HepG2 (cell line): ENCODE measurements at places on chromosomes 16 and 17. TPM values are rescaled to one million over a fixed set of nuclear protein-coding genes. Genes with fewer than 3 reads are reported as not detected.

- peak; percentile 66 for DNase-seq
- H3K27me3 ChIP-seq = peaks cover 8% of the 10 kb centered on the region; the same call in 1 of the 3 replicates
- no peaks in the 10 kb centered on the region for H3K36me3 ChIP-seq
- no peak overlapping the region for H3K27ac ChIP-seq
Measured at GRCh38 chr17:9924735-9925191, 19.7 kb upstream of the RCVRN start.

DNA sequence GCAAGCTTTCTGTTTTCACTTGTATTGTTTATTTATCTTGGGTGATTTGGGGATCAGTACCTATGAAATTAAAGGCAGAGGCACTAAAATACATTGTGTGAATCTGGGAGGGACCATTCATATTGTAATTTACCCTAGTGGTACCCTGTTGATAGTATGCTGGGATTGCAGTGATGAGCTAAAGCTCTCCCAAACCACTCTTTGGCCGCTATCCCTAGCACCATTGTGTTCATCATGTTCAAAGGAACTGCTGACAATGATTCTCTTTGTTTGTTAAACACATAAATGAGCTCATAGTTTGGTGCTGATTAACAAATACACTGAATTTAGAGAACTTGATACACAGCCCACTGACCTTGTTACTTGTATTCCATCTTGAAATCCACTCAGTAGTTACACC lies 1469.8 kb downstream of the CDH11 start:
- H3K36me3 ChIP-seq = no peaks in the 10 kb centered on the region
- DNase-seq = peak; percentile 5
- no peaks in the 10 kb centered on the region for H3K27me3 ChIP-seq
- H3K4me1 ChIP-seq = no peaks in the 10 kb centered on the region
- H3K27ac ChIP-seq = no peak overlapping the region
- no peak overlapping the region for H3K4me3 ChIP-seq

SP6 gene
- total RNA-seq = 0.07 TPM in 1 of 2 replicates, not detected in the other

DNA sequence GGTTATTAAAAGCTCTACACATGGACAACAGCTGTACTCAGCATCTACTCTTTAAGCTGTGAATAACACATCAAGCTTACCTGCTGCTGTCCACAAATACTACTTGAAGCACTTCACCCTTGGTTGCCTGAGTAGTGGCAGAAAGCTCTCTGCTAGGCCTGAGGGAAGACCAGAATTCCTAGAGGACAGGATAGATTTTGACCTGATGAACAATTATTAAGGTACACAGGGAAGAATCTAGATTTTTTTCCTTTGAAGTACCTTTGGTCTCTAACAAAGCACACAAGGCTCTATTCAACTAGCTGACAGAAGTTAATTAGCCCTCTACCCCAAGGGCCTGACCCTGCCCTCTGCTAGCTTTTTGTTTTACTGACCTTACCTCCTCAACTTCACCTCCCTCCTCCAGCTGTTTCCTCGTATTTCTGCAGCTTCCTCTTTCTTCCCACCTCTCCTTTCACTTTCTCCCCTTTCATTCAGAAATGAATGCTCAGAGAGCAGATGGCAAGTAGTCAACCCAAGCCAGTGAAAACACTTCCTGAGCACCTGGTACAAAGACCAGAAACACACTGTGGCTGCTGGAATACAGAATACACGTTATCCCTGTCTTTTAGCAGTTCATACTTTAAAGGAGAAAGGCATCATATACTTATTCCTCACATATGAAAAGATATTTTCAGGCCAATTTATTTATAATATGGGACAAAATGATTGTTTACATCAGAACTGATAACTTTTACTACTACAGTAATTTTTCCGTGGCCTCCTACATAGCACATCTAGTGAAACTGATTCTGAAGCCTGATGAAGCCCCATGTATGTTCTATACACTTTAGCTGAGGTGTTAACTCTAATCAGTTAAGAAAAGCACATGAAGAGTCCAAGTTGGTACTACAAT lies 5.7 kb upstream of the VEZF1 start:
- peak overlapping the region; percentile 52 for H3K27ac ChIP-seq
- DNase-seq = peak; percentile 77
- no peaks in the 10 kb centered on the region; the same call in 2 of the 3 replicates for H3K36me3 ChIP-seq
- no peaks in the 10 kb centered on the region for H3K27me3 ChIP-seq

DNA sequence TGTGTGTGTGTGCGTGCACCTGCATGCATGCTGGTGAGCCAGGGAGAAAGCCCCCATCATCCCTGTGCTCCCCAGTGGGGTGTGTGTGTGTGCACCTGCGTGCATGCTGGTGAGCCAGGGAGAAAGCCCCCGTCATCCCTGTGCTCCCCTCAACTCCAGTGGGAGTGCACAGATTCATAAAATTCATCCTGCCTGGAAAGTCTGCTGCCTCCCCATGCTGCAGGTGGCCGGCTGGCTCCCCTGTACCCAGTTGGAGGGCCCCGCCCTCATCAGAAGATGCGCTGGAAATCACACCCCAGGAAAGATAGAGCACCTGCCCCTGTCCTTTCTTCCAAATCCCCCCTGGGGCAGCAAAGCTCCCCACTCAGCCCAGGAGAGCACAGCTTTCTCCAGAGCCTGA lies 84.8 kb upstream of the DOC2B start:
- no peak for DNase-seq
- H3K4me3 ChIP-seq = no peak overlapping the region
- no peak overlapping the region for H3K27ac ChIP-seq
- H3K27me3 ChIP-seq = no peaks in the 10 kb centered on the region
- H3K36me3 ChIP-seq = peaks cover 21% of the 10 kb centered on the region; the same call in 2 of the 3 replicates

- H3K4me1 ChIP-seq = peaks cover 8% of the 10 kb centered on the region
- H3K27me3 ChIP-seq = no peaks in the 10 kb centered on the region; the same call in 2 of the 3 replicates
- H3K4me3 ChIP-seq = no peak overlapping the region
- H3K36me3 ChIP-seq = peaks cover 3% of the 10 kb centered on the region
- DNase-seq = no peak
Measured at GRCh38 chr17:2980211-2980903, 83.0 kb downstream of the OR1D5 start.

DNA sequence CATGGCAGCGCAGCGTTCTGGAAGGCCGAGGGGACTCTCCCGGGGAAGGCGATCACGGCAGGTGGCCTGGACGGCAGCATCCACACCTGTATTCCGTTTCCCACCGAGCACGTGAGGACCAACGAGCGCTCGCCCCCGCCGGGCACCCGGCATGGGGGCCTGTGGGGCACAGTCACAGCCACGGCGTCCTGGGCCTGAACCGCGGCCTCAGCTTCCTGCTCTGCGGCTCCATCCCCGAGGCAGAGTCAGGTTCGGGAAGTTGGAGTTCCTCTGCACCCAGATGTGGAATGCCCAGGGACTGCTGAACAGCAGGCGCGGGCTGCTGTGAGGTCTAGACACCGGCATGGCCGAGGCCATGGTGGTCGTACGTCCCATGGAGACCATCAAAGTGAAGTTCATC lies 1713.9 kb downstream of the TP53TG3F start:
- H3K4me3 ChIP-seq = no peak overlapping the region
- DNase-seq = no peak
- no peaks in the 10 kb centered on the region for H3K36me3 ChIP-seq
- H3K4me1 ChIP-seq = no peaks in the 10 kb centered on the region
- H3K27ac ChIP-seq = no peak overlapping the region

DNA sequence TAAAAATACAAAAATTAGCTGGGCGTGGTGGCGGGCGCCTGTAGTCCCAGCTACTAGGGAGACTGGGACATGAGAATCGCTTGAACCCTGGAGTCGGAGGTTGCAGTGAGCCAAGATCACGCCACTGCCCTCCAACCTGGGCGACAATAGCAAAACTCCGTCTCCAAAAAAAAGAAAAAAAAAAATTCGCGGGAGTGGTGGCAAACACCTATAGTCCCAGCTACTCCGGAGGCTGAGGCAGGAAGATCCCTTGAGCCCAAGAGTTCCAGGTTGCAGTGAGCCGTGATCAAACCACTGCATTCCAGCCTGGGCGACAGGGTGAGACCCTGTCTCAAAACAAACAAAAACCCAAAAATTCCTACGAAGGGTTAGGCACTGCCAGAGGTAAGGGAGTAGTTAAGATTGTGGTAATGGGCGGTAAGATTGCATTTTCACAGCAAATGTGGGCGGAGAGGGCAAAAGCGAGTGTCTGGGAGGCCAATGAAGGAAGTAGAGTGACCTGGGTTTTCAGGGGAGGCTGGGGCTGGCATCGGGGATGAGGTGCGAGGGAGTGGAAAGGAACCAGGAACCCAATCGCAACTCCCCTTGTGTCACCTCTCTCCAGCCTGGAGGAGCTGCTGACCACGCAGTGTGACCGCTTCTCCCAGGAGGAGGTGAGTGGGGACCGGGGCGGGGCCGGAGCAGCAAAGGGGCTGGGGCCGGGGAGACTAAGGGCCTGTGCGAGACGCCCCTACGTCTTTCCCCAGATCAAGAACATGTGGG lies 2.6 kb downstream of the MYL11 start:
- H3K4me1 ChIP-seq = peaks cover 58% of the 10 kb centered on the region
- peak overlapping the region; percentile 46 for H3K4me3 ChIP-seq
- H3K27ac ChIP-seq = peak overlapping the region; percentile 90
- DNase-seq = no peak
- no peaks in the 10 kb centered on the region for H3K36me3 ChIP-seq

DNA sequence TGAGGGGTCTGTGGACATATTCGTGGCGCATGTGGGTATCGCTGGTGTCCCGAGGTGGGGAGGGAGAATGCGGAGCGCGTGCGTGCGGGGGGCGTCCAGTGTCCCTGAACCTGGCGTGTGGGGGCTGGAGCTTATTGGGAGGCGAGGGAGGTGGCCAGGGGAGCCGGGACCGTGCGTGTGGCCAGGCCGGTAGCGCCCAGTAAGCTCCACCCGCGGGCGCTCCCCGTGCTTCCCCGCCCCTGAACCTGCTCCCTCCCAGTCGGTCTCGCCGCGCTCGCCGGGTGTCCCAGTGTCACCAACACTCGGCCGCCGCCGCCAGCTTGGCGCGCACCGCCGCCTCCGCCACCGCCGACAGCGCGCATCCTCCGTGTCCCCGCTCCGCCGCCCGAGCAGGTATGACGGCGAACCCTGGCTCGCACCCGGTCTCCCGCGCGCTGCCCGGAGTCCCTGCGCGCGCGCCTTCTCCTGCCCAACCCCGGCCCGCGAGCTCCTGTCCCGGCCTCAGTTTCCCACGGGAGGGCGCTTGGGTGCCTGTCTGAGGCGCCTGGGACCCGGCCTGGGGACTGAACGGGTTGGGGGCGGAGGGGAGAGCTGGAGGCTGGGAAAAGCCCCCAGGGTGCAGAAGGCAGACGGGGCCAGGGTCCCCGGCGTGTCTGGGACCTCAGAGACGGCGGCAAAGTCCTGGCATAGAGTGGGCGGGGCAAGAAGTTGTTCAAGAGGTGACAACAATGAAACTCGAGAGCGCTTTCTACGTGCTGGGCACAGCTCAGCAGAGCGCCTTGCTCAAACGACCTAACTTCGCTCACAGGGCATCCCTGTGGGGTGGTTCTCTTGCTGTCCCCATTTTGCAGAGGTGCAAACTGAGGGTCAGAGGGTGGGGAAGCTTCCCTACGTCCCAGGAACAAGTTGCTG lies at the start of gene SCNN1B:
Gene SCNN1B (plus strand): TSS at position 258 of the 912 bp plus-strand sequence. CDS start 46,298 bp downstream, outside the sequence.
- no peaks in the 10 kb centered on the region for H3K36me3 ChIP-seq
- H3K27me3 ChIP-seq = peaks cover 13% of the 10 kb centered on the region; the same call in 1 of the 2 replicates
- H3K27ac ChIP-seq = no peak within 1 kb of the TSS
- H3K4me3 ChIP-seq = no peak within 1 kb of the TSS
- DNase-seq = no peak

DNA sequence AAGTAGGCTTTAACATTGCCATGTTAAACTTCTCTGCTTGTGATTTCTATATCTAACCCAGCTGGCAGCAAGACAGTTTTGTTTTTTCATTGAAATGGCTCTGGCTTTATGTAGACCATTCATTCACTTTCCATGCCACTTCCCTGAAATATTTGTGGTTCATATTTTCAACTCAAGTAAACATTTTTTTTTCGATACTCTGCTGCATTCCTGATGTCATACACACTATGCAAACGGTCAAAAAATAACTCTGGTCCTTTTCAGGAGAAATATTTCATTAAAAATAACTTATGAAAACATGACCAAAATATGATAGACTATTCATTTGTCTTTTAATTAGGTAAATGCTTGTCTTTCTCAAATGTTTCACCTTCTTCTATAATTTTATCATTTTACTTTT lies 116.3 kb downstream of the USP22 start:
- no peak overlapping the region for H3K27ac ChIP-seq
- H3K27me3 ChIP-seq = no peaks in the 10 kb centered on the region; the same call in 1 of the 2 replicates
- peaks cover 3% of the 10 kb centered on the region; the same call in 1 of the 3 replicates for H3K36me3 ChIP-seq

- H3K4me3 ChIP-seq = no peak overlapping the region
- no peak for DNase-seq
- H3K36me3 ChIP-seq = no peaks in the 10 kb centered on the region
- no peaks in the 10 kb centered on the region; the same call in 1 of the 2 replicates for H3K27me3 ChIP-seq
Measured at GRCh38 chr17:78484271-78485246, 92.6 kb downstream of the DNAH17 start.

- no peak overlapping the region for H3K4me3 ChIP-seq
- DNase-seq = no peak
- no peaks in the 10 kb centered on the region for H3K27me3 ChIP-seq
- H3K36me3 ChIP-seq = peaks cover 29% of the 10 kb centered on the region; the same call in 2 of the 3 replicates
Measured at GRCh38 chr17:57454729-57455062, 198.4 kb downstream of the MSI2 start.

- H3K27me3 ChIP-seq = 0 out of 3 replicates have a peak, but pooled peaks cover 5% of the 10 kb centered on the region
- H3K36me3 ChIP-seq = no peaks in the 10 kb centered on the region
- no peak for DNase-seq
- H3K4me1 ChIP-seq = peaks cover 22% of the 10 kb centered on the region
Measured at GRCh38 chr17:31825961-31826691, 32.9 kb downstream of the COPRS start.

DNA sequence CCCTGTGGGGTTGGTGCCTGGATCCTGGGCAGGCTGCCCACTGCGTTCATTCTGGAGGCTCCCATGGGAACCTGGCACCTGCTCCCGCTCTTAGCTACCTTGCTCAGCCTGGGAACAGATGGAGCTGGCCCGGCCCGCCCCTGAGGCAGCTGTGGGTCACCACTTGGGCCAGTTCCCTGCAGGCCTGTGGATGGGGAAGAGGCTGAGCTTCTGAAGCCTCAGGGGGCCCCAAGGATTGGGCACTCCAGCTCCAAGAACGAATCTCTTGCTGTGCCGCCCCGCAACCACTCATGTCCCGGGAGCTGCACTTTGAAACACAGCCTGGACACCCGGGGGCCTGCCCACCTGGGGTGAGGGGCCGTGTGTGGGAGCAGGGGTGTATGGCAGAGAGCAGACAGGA lies 37.7 kb downstream of the BAHCC1 start:
- no peaks in the 10 kb centered on the region for H3K36me3 ChIP-seq
- no peaks in the 10 kb centered on the region for H3K4me1 ChIP-seq
- no peak overlapping the region for H3K4me3 ChIP-seq
- no peaks in the 10 kb centered on the region for H3K27me3 ChIP-seq
- H3K27ac ChIP-seq = no peak overlapping the region
